ENCODE measurements at places on chromosomes 4 and X. TPM values are rescaled to one million over a fixed set of nuclear protein-coding genes. Genes with fewer than 3 reads are reported as not detected.

NUP62CL gene
- polyA plus RNA-seq: 1.2 TPM

PAGE4 gene
- polyA plus RNA-seq: not detected

SGMS2 gene
- polyA plus RNA-seq: not detected

CTPS2 gene
- 3.7 TPM for polyA plus RNA-seq

F8A2 gene
- polyA plus RNA-seq: not detected

NEXMIF gene
- not detected for polyA plus RNA-seq

DNA sequence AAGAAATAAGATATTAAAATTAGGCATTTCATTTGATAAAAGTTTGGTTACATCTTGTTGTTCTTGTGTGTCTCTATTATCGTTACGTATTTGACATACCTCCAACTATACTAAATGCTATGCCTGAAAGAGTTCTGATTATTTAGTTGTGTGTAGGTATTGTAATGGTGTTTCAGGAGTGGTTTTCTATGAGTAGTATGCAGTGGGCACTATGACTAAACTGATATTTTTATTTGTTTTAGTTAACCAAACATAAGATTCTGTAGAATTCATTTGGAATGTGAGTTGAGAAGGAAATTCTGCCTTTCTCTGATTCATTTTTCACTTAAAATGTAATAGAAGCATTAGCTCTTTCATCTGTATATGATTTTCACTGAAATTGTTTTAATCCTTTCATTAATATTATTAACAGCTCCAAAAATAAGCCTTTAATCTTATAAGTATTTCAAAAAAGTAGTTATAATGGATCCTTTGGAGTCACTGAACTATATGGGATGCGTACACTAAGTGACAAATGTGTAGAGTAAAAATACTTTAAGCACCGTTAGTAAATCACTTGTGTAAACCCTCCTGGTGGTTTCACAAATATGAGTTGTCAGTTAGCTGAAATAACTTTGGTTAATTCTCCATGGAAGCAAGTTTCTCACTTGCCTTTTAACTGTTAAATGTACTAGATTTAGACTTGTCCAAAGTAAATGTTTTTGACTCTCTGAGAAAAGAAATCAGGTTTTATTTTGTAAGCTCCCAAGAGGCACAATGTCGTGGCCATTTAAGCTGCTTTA lies 388.7 kb downstream of the ADGRL3 start:
- H3K27me3 ChIP-seq: no peaks in the 10 kb centered on the region
- DNase-seq: no peak
- no peak overlapping the region for H3K4me3 ChIP-seq
- no peaks in the 10 kb centered on the region for H3K4me1 ChIP-seq
- no peak overlapping the region for H3K27ac ChIP-seq

GRCh38 chrX:150958177-150958576 lies 25.0 kb upstream of the HMGB3 start:
- H3K27ac ChIP-seq: no peak overlapping the region
- no peaks in the 10 kb centered on the region for H3K36me3 ChIP-seq
- no peaks in the 10 kb centered on the region for H3K27me3 ChIP-seq
- no peak overlapping the region for H3K4me3 ChIP-seq
- no peak for DNase-seq

- DNase-seq: peak; percentile 51
- H3K27me3 ChIP-seq: peaks cover 4% of the 10 kb centered on the region
- peaks cover 10% of the 10 kb centered on the region for H3K4me1 ChIP-seq
- H3K27ac ChIP-seq: no peak overlapping the region
- H3K36me3 ChIP-seq: no peaks in the 10 kb centered on the region
Observed at GRCh38 chrX:43655151-43656004, 721 bp upstream of the MAOA start.

- no peaks in the 10 kb centered on the region for H3K27me3 ChIP-seq
- no peak overlapping the region for H3K27ac ChIP-seq
- H3K4me3 ChIP-seq: no peak overlapping the region
- H3K36me3 ChIP-seq: no peaks in the 10 kb centered on the region
Observed at GRCh38 chr4:102339018-102339417, 6.3 kb downstream of the SLC39A8 start.

DNA sequence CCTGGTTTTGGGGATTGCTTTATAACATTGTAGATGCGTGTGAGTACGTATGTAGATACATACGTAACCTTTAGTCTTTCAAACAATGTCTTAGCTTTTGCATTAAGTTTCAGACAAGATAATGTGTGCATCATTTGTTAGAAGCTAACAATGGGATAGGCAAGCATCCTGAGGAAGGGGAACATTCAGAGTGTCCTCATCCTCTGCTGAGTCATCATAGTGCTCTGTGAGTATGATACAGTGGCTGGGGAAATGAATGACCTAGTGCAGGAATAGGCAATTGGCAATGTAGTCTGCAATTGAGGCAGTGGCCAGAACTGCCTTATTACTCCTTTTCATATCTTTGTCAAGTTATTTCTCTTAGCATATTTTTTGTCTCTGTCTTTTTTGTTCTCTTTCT lies 7.3 kb downstream of the NAP1L5 start:
- no peak overlapping the region for H3K4me3 ChIP-seq
- peaks cover 64% of the 10 kb centered on the region for H3K36me3 ChIP-seq
- DNase-seq: no peak
- no peaks in the 10 kb centered on the region for H3K27me3 ChIP-seq
- H3K27ac ChIP-seq: no peak overlapping the region

DNA sequence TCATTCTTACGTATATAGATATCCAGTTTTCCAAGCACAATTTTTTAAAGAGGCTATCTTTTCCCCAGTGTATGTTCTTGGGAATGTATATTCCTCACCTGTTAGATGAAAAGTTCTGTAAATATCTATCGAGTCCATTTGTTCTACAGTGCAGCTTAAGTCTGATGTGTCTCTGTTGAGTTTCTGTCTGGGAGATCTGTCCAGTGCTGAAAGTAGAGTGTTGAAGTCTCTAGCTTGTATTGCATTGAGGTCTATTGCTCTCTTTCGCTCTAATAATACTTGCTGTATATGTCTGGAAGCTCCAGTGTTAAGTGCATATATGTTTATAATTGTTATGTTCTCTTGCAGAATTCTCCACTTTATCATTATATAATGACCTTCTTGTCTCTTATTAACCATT lies 373.1 kb downstream of the PPARGC1A start:
- no peaks in the 10 kb centered on the region for H3K27me3 ChIP-seq
- H3K36me3 ChIP-seq: no peaks in the 10 kb centered on the region
